ENCODE measurements at places on chromosomes 2 and 18.

- no peak for DNase-seq
Observed at GRCh38 chr2:60962528-60962927, 55.0 kb upstream of the PEX13 start.

GRCh38 chr2:177074099-177074710, 138.4 kb upstream of the HNRNPA3 start:
- DNase-seq = no peak

- DNase-seq = no peak
Observed at GRCh38 chr2:124774781-124775180, 749.7 kb downstream of the CNTNAP5 start.

GRCh38 chr2:176237456-176237855, 31.8 kb upstream of the MTX2 start:
- no peak for DNase-seq

- no peak for DNase-seq
Observed at GRCh38 chr2:220893411-220893810, 678.7 kb downstream of the EPHA4 start.

GRCh38 chr2:241514553-241514952, 6.2 kb upstream of the STK25 start:
- DNase-seq = no peak

DNA sequence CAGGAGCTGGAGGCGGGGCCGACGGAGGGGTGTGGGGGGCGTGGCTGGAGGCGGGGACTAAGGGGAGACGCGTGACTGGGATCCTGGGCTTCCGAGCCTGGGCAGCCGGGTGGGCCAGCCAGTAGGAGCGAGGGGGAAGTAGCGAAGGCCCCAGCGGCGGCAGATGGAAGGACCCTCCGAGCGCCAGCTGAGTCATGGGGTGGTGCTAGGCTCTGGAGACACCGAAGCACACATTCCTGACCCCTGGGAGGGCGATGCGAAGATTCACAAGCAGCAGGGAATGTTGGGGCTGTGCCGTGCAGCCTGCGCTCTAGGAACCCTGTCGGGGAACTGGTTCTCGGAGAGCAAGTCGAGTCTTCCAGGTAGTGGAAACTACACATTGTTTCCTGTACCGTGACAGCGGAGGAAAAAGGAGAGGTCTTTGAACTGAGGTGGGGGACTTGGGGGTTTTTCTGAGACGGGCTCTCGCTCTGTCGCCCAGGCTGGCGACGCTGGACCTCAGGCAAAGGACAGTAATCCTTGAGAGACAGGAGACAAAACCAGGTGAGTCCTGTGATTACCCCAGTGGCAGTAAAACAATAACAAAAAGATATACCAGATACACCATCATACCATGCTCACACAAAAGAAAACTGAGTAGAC, 650 bp upstream of the AFG3L2 start:
- no peak for DNase-seq

- DNase-seq = no peak
Observed at GRCh38 chr2:40511661-40512213, 59.8 kb upstream of the SLC8A1 start.

Data from activated T-cell treated with anti-CD3 and anti-CD28 coated beads for 1 hour (primary cell).